ENCODE measurements at places on chromosomes 13 and 19. TPM values are rescaled to one million over a fixed set of nuclear protein-coding genes. Genes with fewer than 3 reads are reported as not detected.

GRCh38 chr13:60148918-60149317, 14.8 kb downstream of the DIAPH3 start:
- DNase-seq = no peak

- DNase-seq = no peak
Measured at GRCh38 chr19:15433519-15434069, 14.8 kb upstream of the AKAP8L start.

- no peak for DNase-seq
Measured at GRCh38 chr19:12187625-12188024, 24.7 kb downstream of the ZNF136 start.

DNA sequence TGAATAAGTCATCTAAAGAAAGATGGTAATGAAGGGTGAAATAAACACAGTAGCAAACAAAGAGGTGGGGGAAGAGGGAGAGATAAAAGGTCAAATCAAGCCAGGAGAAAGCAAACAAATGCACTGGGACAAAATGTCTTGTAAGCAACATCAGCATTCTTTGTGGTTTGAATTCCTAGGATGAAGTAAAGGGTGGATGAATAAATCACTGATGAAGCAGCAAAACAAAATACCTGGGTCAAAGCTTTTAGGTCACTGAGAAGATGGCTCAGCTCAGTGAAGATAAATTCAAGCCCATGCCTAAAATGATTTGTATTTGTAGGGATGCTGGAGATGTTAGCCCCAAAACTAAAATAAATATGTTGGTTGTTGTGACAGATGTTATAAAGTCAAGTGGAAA, 86.5 kb upstream of the FBXL3 start:
- no peak for DNase-seq

- no peak for DNase-seq
Measured at GRCh38 chr13:89057862-89058261, 1386.7 kb downstream of the SLITRK5 start.

DNA sequence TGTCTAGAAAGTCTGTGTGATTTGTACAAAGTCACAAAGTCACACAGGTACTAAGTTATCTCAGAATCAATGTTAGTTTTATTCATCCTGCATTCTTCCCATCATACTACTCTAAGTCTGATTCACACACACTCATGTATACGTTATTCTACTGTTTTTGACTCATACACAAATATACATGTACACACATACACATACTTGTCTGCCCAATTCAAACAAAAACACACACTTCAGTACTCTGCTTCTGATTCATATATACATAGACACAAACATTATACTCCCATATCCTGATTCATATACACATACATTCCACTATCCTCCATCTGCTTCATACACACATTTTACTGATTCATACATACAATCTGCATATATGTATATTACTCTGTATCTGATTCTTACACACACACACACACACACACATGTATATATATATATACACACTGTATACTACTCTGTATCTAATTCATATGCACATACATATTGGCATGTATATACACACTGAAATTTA, 69.3 kb downstream of the KLF12 start:
- DNase-seq = no peak

DNA sequence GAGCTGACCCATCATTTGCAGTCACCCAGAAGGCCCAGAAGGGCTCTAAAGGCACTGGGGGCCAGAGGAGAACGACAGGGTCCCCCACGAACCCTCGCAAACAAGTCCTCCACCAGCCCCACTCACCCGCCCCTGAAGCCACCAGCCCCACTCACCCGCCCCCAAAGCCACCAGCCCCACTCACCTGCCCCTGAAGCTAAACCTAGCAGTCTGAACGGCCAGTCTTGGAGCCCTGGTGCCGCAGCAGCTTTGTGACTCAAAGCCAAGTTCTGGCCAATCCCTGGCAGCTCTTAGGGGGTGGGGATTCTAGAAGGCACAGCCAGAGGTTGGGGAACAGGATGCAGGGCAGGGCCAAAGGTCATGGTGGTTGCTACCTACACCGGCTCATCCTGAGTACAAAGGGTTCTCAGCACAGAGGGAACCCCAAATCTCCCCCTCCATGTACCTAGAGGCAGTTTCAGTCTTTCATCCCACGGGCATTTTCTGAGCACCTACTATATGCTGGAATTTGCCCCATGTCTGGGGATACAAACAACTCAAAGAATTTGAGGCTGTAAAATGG, at the start of gene IQCN:
Gene IQCN, minus strand, starts transcription at position 234 of the 562 bp plus-strand sequence. CDS start 4,974 bp downstream, outside the sequence.
- DNase-seq = no peak

Gene SYCN
- polyA plus RNA-seq = not detected

Gene IRGC
- polyA plus RNA-seq = not detected

Gene ZNF284
- polyA plus RNA-seq = 1.4 TPM

Gene CLEC11A
- polyA plus RNA-seq = 4.4 TPM

Gene MBD3
- 74.1 TPM for polyA plus RNA-seq
